ENCODE measurements at places on chromosomes 6 and 20.

GRCh38 chr6:36052097-36052496, 24.5 kb downstream of the MAPK14 start:
- no peak for DNase-seq

GRCh38 chr20:33687993-33688937, 2.1 kb upstream of the E2F1 start:
- DNase-seq: no peak

DNA sequence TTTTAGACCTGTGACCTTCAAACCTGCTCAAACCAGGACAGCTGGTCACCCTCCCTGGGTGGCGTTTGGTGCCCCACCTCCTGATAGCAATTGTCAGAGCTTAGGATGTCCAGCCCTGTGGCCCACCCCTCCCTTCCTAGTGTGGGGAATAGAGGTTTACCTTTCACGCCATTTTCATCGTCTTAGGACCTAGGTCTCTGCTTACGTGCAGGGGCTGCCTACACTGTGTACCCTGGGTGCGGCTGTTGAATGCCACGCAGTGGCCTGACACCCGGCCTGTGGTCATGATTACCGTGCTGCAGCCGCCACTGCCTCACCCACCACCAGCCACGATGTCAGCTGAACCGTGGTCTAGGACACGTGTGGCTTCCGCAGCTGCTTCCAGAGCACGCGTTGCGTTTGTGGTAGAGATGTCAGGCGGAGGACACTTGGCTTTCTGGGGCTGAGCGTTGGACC, 157.3 kb downstream of the DTNBP1 start:
- DNase-seq: no peak

- DNase-seq: no peak
These were observed 42.0 kb upstream of the KCNQ5 start for GRCh38 chr6:72579865-72580264.

DNA sequence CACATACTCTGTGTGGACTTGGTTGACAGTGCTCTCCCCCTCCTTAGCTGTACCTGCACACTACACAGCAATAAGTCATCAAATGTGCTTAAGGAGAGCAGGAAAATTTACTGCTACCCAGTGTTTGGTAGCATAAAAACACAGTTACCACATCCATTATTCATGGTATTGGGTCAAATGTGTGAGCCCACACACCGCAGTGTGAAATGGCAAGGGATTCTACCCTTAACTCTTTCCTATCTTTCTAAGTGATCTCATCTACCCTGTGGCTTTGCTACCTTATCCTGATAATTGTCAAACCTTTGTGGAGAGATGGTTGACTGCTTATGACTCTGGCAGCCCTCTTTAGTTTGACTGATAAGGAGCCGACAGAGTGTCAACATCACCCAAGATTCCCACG, 47.6 kb downstream of the STX11 start:
- no peak for DNase-seq

GRCh38 chr6:53062169-53062539, 3.0 kb upstream of the FBXO9 start:
- DNase-seq: no peak

GRCh38 chr20:10524034-10524476, 89.0 kb downstream of the SLX4IP start:
- no peak for DNase-seq

GRCh38 chr6:159982731-159983506, 14.0 kb downstream of the IGF2R start:
- no peak for DNase-seq

DNA sequence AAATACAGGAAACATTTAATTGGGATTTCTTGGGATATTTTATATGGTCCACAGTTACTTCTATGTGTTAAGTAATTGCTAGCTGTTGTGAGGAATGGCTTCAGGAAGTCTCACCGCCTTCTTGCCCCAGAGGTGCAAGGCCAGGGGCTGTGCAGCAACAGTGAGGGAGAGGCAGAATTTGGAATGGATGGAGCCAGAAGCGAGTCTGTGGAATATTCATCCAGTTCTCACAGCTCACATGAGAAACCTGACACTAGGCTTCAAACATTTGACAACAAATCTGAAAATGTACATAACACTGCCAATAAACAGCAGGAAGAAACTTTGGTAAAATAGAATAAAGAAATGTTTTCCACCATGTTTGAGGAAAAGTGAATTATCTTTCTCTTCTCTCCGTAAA, 66.5 kb downstream of the GPR6 start:
- DNase-seq: no peak

DNA sequence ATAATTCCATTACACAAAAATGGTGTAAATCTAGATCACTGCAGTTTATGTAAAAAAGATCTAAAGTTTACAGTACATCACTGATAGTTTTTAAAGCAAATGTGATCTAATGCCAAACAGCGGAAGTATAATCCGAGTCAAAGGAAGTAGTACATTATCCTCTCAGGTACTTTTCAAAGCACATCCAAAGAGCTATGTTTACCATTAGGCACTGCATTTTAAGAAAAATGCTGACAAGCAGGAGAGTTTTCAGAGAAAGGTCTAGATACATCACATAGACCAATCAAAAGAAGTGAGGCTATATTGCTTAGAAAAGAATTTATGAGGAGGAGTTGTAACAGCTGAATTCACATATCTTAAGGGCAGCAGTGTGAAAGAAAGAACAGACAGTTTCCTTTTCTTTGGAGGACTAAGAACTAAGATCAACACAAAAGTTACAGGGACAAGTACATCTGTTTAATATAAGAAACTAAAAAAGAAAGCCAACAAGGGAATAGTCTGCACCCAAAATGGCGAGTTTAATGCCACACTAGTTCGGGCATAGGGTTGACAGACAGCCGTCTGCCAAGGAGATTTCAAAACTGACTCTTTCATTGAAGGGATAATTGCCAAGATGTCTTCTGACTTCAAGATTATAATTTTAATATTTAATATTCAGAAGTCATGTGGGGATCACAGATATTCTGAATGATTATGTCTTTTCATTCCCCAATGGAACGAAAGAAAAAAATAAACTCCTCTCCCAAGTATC, 1.4 kb downstream of the ZNF184 start:
- no peak for DNase-seq

GRCh38 chr6:152745509-152746171, 5.0 kb upstream of the VIP start:
- no peak for DNase-seq

DNA sequence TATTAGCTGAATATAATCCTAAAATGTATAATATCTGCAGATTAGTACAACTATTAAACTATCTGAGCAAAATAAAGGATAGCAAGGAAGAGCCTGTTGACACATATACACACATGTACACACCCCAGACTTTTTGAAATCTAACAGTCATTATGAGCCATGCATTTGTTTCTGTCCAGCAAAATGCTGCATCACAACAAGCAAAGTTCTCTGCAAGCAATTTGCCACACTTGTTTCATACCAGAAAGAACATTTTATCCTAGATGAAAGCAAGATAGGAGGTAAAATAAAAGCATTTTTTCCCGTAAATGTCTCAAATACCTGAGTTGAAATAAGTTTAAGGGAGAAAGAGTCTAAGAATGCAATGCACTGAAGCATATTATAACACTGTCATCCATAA, 145.2 kb downstream of the COL21A1 start:
- no peak for DNase-seq

DNA sequence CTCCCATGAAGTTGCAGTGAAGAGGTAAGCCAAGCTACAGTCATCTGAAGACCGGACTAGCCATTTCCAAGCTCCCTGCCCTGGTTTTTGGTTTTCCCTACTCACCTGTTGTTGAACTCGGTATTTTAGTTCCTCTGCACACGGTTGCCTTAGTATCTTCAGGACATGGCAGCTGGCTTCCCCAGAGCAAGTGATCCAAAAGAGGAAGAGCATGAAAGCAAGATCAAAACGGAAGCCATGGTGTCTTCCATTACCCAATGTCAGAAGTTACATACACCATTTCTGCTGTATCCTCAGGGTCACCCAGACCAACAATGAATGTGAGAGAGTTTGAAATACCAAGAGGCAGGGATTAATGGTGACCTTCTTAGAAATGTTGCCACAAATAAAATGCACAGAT, 276.6 kb upstream of the CNR1 start:
- no peak for DNase-seq

DNA sequence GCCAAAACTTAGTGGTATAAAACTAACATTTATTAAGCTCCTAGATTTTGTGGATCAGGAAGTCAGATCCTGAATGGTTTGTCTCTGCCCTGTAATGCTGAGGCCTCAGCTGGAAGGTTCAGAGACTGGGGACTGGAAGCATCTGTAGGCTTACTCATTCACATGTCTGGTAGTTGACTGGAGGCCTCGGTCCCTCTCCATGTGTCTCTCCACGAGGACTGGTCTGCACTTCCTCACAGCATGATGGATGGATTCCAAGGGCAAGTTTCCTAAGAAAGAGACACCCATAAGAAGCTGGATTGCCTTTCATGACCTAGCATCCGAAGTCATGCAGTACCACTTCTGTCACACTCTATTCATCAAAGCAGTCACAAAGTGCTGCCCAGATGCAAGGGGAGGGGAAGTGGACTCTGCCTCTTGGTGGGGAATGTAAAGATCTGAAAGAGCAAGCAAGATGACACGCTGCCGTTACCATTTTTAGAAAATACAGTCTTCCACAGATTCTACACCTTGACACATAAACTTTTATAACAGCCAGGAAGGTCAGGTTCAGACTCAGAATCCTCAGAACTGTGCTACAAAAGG, 17.2 kb upstream of the MDGA1 start:
- no peak for DNase-seq

DNA sequence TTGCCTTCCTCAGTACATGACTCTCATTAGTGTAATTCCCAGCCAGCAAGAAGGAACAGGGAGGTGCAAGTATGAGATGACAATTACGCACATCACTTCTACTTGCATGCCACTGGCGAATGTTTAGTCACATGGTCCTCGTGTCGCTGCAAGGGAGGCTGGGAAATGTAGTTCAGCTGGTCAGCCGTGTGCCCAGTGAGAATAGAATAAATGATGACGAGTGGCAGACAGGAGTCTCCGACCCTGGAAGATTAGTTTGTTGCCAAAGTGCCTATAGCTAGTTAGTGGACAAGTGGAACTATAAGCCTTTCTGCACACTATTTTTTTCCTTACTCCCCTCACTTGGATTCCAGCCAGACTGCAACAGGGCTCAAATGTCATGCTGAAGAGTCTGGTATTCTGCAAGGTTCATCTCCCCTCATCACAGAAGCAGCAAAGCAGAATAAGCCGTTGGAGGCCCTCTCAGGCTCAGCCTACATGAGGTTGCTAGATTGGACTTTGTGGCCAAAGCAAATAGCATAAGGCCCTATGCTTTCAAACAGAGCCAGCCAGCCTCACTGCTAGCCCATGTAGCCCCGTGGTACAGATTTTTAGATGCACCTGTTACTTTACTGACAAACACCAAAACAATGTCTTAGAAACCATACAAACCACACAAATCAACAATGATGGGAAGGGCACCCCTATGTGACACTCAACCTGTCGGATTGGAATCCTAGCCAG, 9.7 kb downstream of the LINC00237 start:
- DNase-seq: no peak

DNA sequence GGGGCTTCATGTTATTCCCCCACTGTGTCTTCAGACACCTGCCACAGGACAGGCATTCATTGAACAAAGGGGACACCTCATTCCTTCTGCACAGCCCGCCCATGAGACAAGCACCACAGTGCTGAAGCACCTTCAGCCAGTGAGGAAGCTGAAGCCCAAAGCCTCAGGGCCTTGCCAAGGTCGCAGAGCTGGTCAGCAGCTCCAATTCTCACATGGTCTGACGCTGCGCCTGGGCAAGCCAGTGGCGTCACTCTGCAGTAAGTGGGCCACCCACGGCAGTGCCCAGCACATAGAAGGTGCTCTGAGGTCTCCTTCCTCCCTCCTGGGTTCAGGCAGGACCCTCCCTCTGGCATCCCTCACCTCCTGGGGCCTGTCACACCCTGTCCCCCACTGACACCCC, 43.2 kb downstream of the GRM4 start:
- DNase-seq: no peak

DNA sequence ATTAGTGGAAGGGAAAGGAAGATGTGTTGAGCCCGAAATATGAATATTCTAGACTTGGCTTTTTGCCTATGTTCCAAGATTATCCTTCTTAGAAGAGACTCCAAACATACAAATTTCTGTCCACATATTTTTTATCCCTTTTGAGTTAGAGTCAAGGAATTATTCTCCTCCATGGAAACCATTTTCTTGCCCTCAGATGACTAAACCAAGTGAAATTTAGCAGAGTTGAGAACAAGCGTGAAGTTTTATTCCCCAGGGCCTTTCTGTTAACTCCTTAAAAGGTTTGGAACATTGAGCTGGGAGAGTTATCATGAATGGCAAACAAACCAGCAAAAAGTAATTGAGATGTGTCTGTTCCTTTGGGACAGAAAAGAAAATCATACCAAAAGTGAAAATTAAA, 286.1 kb upstream of the PLCB4 start:
- no peak for DNase-seq

- no peak for DNase-seq
These were observed 31.5 kb downstream of the PYGB start for GRCh38 chr20:25279403-25279802.

GRCh38 chr6:33826537-33826936, 22.7 kb upstream of the MLN start:
- DNase-seq: no peak

- DNase-seq: no peak
These were observed 828 bp downstream of the ADGRB3 start for GRCh38 chr6:68635706-68636513.

DNA sequence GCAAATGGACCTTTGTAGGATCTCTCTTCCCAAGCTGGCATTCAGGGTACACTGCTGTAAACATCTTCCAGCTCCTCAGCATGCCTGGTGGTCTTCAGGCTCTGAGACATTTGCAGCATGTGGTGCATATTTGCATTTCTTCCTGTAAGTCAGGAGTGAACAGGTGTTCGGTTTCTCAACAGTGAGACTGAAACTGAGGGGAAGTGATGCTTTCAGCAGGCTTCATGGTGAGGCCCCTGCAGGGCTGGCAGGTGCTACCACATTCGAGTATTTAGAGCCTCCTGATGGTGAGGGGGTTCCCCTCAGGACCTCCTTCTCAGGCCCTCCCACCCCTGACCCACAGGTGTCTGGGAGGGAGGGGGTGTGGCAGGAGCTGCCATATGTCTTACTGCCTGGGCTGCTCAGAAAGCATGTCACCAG, 15.1 kb downstream of the MYBL2 start:
- no peak for DNase-seq

DNA sequence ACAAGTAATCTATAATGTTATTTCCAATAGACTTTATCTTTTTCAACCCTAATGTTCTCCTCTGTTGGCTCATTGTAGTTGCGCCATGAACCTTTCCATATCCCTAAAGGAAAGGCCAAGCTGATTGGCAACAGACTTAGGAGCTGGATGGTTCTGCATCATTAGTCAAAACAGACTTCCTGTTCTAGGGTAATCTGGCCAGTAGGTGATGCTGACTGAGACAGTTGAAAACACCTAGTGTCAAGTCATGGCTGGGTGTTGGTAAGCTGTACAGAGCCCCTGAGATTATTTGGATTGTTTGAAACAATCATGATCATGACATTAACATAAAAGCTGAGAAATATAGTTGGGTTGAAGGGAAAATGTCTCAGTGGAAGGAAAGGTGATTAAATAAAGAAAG, 231.4 kb downstream of the PHACTR1 start:
- no peak for DNase-seq

DNA sequence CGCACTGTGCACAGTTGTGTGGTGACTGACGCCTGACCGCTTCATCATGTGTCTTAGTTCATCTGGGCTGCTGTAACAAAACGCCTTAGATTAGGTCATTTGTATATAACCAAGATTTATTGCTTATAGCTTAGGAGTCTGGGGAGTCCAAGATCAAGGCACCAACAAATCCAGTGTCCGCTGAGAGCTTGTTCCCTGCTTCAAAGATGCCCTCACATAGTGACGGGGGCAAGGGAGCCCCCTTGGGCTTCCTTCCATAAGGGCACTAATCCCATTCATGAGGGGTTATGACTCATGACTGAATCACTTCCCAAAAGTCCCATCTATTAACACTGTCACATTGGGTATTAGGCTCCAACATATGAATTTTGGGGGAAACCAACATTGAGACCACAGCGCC, 34.6 kb downstream of the CYP24A1 start:
- DNase-seq: no peak
